ENCODE measurements at places on chromosomes 13 and 19. TPM values are rescaled to one million over a fixed set of nuclear protein-coding genes. Genes with fewer than 3 reads are reported as not detected.

The GRWD1 gene
- total RNA-seq: 61.6 TPM

The TDRD12 gene
- total RNA-seq: 1.3 TPM

The CD320 gene
- 121 TPM for total RNA-seq

The ASF1B gene
- total RNA-seq: 37.1 TPM

The CALR3 gene
- 0.50 TPM for total RNA-seq

The ZNF682 gene
- 25.4 TPM for total RNA-seq

DNA sequence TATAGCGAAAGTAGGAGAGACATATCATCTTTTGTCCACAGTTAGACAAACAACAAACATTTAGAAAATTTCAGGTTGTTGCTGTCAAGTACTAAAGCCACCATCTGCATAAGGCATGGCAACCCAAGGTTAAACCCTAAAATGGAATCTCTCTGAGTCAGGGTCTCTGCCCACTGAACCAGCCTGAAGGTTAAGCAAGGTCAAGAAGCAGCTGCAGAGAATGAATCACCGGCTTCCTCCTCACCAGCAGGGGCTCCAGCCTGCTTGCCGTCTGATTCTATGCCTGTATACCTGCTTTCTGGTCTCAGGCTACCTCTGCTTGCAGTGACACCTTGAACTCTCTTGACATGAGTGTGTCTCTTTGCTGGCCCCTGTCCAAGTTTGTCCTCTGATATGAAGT, 726.2 kb upstream of the SGCG start:
- H3K36me3 ChIP-seq: no peaks in the 10 kb centered on the region
- H3K4me3 ChIP-seq: no peak overlapping the region
- no peak overlapping the region for H3K27ac ChIP-seq
- DNase-seq: peak; percentile 36
- H3K27me3 ChIP-seq: no peaks in the 10 kb centered on the region

- H3K4me1 ChIP-seq: peaks cover 30% of the 10 kb centered on the region
- no peak for DNase-seq
- no peak overlapping the region for H3K27ac ChIP-seq
- no peak overlapping the region for H3K4me3 ChIP-seq
- no peaks in the 10 kb centered on the region for H3K36me3 ChIP-seq
Observed at GRCh38 chr13:113371061-113371460, 7.1 kb upstream of the GRTP1 start.

- H3K36me3 ChIP-seq: no peaks in the 10 kb centered on the region
- no peak for DNase-seq
- no peak overlapping the region for H3K4me3 ChIP-seq
Observed at GRCh38 chr13:24709186-24709913, 29.1 kb downstream of the ATP12A start.

DNA sequence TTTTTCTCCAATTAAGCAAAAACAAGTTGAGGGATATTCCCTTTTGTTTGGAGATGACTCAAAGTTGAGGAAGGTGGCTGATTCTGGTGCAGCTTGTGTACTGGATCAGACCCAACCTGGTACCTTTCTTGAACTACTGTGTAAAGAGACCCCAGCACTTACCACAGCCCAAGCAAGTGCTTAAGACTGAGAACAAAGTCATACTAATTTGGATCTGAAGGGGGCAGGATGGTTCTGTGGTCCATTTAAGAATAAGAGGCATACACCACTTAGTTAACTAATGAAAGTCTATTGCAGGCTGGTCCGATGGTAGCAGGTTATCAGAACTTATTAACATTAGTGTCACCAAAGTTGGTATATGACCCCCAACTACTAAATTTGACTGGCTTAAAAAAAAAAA, 6.3 kb downstream of the THSD1 start:
- H3K27ac ChIP-seq: no peak overlapping the region
- 0 out of 2 replicates have a peak, but pooled peaks cover 5% of the 10 kb centered on the region for H3K4me1 ChIP-seq
- H3K36me3 ChIP-seq: no peaks in the 10 kb centered on the region
- H3K27me3 ChIP-seq: peaks cover 17% of the 10 kb centered on the region
- DNase-seq: no peak

DNA sequence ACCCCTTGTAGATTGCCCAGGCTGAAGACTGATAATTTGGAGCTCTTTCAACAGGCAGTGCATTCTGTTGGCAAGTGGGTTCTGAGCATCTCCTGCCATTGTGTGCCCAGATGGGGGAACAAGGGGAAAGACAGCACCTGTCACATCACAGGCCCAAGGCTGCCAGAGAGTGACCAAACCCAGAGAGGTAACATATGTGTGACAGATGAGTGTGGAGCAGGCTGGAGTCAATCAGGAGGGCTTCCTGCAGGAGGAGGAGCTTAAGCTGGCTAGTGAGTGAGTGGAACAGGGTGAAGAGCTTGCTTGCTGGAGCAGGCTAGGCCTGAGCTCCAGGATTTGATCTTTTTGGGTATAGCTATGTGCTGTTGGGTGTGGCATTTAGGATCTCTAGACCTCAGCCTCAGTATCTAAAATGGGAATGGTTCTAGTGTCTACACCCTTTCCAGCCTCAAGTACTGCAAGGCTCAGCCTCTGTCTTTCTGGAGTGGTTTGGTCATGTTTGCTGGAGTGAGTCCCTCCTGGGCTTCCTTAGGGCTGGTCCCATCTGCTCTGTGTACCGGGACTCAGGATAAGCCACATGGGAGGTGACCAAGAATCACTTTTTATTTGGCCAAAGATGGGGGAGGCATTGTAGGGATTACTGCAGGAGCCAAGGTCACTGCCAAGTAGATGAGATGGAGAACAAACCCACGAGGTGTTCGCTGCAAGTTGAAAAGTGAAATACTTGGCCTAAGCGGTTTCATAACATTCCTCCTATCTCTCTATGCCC, 152.4 kb upstream of the TSHZ3 start:
- no peak for DNase-seq
- H3K27me3 ChIP-seq: peaks cover 4% of the 10 kb centered on the region
- peaks cover 7% of the 10 kb centered on the region for H3K4me1 ChIP-seq
- no peak overlapping the region for H3K27ac ChIP-seq
- H3K36me3 ChIP-seq: no peaks in the 10 kb centered on the region
- H3K4me3 ChIP-seq: no peak overlapping the region

GRCh38 chr13:21232196-21232595, 55.7 kb downstream of the MRPL57 start:
- H3K4me3 ChIP-seq: no peak overlapping the region
- H3K36me3 ChIP-seq: no peaks in the 10 kb centered on the region
- H3K27ac ChIP-seq: no peak overlapping the region
- H3K4me1 ChIP-seq: 0 out of 2 replicates have a peak, but pooled peaks cover 4% of the 10 kb centered on the region

DNA sequence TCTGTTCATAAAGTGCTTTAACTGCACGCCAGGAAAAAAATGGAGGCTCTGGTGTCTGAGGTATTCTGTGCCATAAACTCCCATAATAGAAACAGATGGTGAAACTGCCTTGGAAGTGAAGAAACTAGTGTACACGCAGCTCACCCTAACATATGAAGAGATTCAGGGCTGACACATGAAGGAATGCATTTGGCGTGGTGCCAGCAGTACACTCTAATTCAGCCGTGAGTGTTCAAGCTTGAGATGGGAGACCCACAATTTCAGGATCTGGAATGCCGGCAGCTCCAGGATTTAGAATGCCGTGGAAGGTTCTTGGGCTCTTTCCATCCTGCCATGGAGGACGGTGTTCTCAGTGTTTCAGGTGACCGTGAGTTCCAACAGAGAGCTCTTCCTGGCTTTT, 478.4 kb downstream of the TSHZ3 start:
- DNase-seq: no peak
- H3K27ac ChIP-seq: no peak overlapping the region

DNA sequence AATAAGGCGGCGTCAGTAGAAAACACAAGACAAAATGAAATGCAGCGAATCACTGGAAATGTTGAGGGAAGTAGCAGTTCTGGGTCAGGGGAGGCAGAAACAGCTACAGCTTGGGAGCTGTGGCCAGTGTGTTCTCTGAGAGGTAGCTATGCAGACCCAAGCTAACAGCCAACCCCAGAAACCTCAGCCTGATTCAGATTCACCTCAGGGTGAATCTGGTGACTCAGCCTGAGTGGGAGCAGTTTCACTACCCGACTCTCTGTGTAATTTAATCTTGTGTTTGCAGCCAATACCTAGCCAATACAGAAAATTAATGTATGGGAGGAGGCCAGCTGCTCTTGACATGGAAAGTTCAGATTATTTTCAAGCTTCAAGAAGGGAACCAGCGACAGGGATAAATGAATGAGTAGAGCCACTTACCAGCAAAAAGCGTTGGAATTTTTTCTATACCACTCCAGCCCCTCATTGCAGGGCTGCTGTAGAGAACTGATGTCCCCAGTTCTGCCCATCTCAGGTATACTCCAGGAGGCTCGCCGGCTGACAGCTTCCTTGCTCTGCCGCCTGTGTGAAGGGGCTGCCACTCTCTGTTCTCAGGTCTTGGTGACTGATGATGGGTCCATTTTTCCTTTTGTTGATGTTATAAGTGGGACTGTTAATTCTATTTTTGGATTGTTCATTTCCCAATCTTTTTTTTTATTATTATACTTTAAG, 8.9 kb downstream of the IGFL3 start:
- peaks cover 3% of the 10 kb centered on the region for H3K36me3 ChIP-seq
- peaks cover 11% of the 10 kb centered on the region for H3K27me3 ChIP-seq
- no peak overlapping the region for H3K27ac ChIP-seq

DNA sequence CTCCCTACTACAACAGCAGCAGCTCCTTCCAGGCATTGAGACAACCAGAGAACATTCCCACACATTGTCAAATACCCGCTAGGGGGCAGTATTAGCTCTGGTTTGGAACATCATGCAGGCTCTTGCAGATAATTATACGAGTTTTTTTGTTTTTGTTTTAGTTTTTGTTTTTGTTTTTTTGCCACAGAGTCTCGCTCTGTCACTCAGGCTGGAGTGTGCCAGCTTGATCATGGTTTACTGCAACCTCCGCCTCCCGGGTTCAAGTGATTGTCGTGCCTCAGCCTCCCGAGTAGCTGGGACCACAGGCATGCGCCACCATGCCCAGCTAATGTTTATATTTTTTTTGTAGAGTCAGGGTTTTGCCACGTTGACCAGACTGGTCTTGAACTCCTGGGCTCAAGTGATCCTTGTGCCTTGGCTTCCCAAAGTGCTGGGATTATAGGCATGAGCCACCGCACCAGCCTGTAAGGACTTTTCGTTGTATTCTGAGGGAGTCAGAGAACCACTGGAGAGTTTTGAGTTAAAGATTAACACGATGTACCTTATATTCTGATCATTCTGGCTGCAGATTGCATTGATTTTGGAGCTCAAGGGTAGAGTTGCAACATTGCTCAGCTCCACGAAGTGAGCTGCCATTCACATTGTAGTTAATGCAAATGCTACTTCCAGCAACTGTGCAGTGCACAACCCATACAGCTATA, 41.7 kb upstream of the CEACAM20 start:
- H3K36me3 ChIP-seq: no peaks in the 10 kb centered on the region
- H3K4me3 ChIP-seq: no peak overlapping the region
- H3K27me3 ChIP-seq: no peaks in the 10 kb centered on the region
- peaks cover 12% of the 10 kb centered on the region for H3K4me1 ChIP-seq

DNA sequence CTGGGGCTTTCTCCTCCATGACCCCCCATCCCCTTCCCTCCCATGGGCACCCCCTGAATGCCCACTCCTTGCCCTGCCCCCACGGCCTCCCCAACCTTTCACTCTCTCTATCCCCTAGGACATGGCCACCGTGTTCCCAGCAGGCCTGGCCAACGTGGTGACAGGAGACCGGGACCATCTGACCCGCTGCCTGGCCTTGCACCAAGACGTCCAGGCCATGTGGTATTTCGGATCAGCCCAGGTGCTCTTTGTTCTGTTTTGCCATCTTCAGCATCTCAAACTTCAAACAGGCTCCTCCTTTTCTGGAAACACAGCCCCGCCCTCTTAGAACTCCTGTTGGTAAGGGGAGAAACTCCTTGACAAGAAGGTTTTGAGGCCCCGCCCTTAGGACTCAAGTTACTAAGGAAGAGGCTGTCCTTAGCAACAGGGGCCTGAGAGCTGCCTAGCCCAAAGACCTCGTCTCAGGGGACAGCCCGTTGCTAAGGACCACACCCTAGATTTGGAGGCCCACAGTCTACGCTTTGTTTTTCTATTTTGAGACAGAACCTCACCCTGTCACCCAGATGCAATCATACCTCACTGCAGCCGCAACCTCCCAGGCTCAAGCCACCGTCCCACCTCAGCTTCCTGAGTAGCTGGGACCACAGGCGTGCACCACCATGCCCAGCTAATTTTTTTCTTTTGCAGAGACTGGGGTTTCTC, 5.1 kb upstream of the FLT3LG start:
- H3K27me3 ChIP-seq: no peaks in the 10 kb centered on the region
- peak; percentile 85 for DNase-seq
- H3K27ac ChIP-seq: peak overlapping the region; percentile 97
- H3K4me3 ChIP-seq: no peak overlapping the region
- H3K4me1 ChIP-seq: peaks cover 7% of the 10 kb centered on the region

GRCh38 chr19:48795055-48795684, 15.7 kb downstream of the BCAT2 start:
- no peaks in the 10 kb centered on the region for H3K27me3 ChIP-seq
- peak overlapping the region; percentile 96 for H3K4me3 ChIP-seq
- no peaks in the 10 kb centered on the region for H3K36me3 ChIP-seq
- peak; percentile 94 for DNase-seq
- peak overlapping the region; percentile 98 for H3K27ac ChIP-seq
- H3K4me1 ChIP-seq: peaks cover 18% of the 10 kb centered on the region

DNA sequence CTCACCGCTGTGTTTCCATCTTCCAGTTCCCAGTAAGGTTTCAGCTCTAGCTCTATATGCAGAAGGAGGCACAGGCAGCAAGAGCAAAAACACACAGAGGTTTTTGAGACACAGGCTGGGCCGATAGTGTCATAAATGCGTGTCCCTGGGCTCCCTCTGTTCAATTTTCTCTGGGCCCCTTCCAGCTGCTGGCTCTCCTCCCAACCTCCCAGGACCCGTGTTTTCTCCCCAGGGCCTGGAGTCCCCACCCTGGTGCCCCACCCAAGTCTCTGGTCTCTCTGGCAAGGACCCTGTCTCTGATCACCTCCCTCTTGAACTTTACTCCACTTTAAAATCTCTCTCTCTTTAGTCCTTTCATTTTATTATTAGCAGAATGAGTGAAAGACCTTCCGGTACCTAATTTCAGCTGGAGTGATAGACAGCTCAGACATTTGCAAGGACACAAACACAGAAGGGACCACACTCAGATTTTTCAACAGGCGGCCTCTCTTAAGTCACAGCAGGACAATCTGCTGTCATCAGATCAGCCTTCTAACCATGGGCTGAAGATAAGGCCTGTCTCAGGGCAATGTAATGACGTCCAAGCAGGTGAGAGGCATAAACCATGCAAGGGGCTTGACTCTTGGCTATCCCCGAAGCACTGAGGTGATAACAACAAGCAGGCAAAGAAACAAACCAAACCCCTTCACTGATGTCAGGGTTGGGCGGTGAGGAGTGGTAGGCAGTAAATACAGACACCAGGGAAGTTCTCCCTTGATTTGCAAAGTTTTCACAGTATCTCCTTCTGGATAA, 190.0 kb upstream of the IRS2 start:
- H3K27me3 ChIP-seq: no peaks in the 10 kb centered on the region
- no peak overlapping the region for H3K27ac ChIP-seq
- no peak overlapping the region for H3K4me3 ChIP-seq

DNA sequence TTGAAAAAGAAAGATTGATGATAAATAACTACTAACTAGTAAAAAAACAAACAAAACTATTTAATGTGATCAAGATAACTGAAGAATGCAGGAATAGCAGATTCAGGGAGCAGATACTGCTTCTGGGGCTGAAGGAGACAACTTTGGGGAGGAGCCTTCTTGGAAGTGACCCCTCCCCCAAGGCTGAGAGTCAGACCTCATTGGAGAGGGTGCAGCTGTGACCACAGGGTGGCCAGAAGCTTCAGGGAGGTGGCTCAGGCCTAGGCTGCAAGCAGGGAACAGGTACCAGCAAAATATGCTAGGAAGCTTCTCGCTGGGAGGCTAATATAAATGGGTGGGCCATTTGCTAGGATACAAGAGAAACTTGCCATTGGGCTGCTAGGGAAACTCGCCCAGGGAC, 149.9 kb downstream of the MYO16 start:
- H3K27me3 ChIP-seq: no peaks in the 10 kb centered on the region
- peak; percentile 15 for DNase-seq
- no peak overlapping the region for H3K27ac ChIP-seq

- DNase-seq: no peak
- H3K4me3 ChIP-seq: no peak overlapping the region
- no peak overlapping the region for H3K27ac ChIP-seq
- peaks cover 23% of the 10 kb centered on the region for H3K4me1 ChIP-seq
Observed at GRCh38 chr13:63408331-63409189, 1992.9 kb upstream of the PCDH20 start.
